Naive thymus-derived CD4-positive, alpha-beta T cell (primary cell): ENCODE measurements at places on chromosomes 11 and 22. TPM values are rescaled to one million over a fixed set of nuclear protein-coding genes. Genes with fewer than 3 reads are reported as not detected.

- H3K36me3 ChIP-seq, result no peaks in the 10 kb centered on the region
- H3K27me3 ChIP-seq, result no peaks in the 10 kb centered on the region
- DNase-seq, result no peak
These were observed 4.6 kb downstream of the TECTA start for GRCh38 chr11:121105481-121106195.

DNA sequence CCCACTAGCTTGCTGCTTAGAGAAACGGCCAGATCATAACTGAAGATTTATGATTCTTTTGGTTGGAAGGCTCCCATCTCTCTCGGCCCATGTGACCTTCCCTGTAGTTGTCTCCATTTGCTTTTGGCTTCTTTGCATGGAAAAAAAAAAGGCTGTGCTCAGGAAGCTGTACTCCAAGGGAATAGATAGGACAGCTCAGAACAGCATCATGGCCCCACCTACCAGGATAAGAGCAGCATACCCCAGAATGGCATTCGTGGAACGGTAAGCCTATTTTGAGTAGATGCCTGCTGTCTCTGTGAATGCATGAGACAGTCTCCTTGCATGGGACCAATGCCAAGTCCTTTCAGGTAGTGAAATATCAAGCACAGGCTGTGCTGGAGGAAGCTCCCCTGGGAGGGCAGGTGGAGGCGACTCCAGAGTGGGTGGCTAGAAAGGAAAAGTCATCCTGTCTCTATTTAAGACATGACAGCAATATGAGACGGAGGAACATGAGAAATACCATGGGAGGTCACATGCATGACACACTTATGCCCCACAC, 94.1 kb upstream of the AMOTL1 start:
- H3K4me1 ChIP-seq, result no peaks in the 10 kb centered on the region
- H3K36me3 ChIP-seq, result no peaks in the 10 kb centered on the region
- no peaks in the 10 kb centered on the region for H3K27me3 ChIP-seq
- no peak for DNase-seq
- H3K27ac ChIP-seq, result no peak overlapping the region

DNA sequence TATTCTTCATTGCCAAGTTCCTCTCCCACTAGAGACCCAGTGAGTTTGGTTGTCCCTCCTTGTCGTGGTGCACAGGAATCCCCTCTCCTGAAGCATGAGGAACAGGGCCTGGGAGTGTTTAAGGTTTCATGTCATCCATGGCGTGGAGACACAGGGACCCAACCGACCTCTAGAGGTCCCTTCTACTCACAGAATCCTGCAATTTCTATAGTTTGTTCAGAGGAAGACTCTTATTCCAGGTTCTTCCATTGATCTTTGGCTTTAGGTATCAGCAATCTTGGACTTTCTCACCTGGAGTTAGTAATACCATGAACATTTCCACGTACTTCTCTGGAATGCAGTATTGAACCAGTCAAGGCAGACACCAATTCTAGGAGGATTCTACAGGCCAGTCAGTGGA, 548.2 kb downstream of the NTM start:
- H3K4me1 ChIP-seq, result no peaks in the 10 kb centered on the region
- no peaks in the 10 kb centered on the region for H3K36me3 ChIP-seq
- no peak overlapping the region for H3K4me3 ChIP-seq
- DNase-seq, result no peak
- no peaks in the 10 kb centered on the region for H3K27me3 ChIP-seq

Gene ADM2
- 0.44 TPM for polyA plus RNA-seq

- no peak overlapping the region for H3K27ac ChIP-seq
- no peaks in the 10 kb centered on the region for H3K27me3 ChIP-seq
- no peak for DNase-seq
- no peak overlapping the region for H3K4me3 ChIP-seq
- H3K36me3 ChIP-seq, result peaks cover 29% of the 10 kb centered on the region
These were observed 17.5 kb downstream of the UQCR10 start for GRCh38 chr22:29784451-29785361.

DNA sequence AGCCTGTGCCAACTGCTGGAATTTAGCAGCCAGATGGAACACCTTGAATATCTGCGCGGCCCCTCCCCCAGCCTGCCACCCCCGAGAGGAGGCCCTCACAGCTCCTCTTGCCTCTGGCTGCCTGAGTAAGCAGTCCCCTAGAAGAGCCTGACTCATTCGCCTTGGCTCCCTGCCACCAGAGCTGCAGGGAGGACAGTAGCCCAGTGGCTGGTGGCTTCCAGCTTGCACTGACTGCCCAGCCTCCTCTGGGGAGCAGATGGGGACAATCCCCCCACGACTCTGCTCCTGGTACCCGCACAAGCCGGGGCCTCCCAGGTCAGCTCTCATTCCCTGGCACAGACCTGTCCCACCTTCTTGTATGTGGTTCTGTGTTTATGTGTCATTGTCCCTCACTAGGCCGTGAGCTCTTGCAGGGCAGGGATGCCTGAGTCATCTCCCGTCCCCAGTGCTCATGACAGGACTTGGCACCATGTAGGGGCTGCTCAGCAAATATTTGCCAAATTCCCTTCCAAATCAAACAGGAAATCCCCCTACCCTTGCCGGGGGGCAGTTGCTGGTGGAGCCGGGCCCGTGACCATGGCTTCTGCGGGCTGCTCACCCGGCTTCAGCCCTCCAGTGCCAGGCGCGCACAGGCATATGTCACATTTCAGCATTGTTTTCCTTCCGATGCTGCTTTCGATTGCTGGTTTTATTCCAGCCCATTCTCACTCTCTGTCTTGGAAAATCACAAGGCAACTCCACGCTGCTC, 43.6 kb downstream of the CACNG2 start:
- no peaks in the 10 kb centered on the region for H3K4me1 ChIP-seq
- no peak overlapping the region for H3K4me3 ChIP-seq
- no peak overlapping the region for H3K27ac ChIP-seq
- no peak for DNase-seq

DNA sequence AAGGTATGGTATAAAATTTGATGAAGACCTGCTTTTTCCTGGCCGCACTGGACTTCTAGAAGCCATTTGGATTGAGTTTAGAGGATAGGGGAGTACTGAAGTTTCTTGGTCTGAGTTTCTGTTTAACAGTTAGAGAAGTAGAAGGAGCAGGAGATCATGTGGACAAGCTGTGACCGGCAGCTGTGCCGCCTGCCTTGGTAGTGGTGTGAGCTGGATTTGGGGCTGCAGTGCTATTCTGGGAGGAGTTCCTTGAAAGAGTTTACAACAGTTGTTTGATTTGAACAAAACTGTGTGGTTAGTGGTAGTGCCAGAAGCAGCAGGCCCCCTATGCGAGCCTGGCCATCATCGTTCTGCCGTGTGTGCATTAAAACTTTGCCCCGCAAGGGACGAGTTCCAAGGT, 105.2 kb downstream of the PDHX start:
- H3K27me3 ChIP-seq, result no peaks in the 10 kb centered on the region
- H3K4me3 ChIP-seq, result no peak overlapping the region
- no peaks in the 10 kb centered on the region for H3K36me3 ChIP-seq
- DNase-seq, result no peak
- no peak overlapping the region for H3K27ac ChIP-seq

Gene IFITM10
- not detected for polyA plus RNA-seq

DNA sequence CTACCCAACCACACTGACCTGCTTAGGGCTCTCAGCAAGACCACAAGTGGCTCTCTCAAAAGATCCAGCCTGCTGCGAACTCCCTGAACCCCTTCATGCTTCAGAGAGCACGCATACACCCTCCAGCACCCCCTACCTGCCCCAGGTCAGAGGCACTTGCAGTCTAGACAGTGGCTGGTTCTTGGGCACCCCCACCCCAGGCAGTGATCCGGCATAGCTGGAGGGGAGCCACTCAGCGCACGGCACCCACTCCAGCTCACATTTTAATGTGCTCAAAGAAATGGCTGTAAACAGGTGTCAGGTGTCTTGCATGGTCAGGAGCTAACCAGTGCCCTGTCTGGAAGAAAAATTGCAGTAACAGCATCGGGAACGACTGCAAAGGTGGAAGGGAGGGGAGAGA, 140.8 kb downstream of the PKNOX2 start:
- H3K36me3 ChIP-seq, result no peaks in the 10 kb centered on the region

Gene OR4D5
- polyA plus RNA-seq, result not detected

Gene CCDC117
- 8.7 TPM for polyA plus RNA-seq

DNA sequence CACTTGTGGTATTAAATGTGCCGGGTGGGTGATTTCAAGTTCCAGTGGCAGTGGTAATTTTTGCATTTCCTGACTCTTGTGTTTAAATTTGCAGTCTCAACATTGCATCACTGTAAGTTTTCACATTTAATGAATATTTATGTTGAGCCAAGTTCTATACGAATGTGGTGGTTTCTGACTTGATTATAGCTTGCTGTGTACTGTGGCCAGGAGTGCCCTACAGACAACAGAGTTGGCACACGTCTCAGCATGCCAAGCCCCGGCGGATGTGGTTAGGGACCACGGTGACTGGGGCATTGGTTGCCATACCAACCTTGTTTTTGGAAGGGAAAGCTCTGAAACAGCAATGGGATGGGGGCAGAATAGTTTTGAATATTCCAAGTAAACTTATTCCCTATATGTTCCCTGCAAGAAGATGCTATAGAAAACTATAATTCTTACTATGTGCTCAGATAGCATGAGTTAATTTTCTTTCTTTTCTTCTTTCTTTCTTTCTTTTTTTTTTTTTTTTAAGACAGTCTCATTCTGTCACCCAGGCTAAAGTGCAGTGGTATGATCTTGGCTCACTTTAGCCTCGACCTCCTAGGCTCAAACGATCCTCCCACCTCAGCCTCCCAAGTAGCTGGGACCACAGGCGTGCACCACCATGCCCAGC, 16.0 kb downstream of the ZNRF3 start:
- no peaks in the 10 kb centered on the region for H3K36me3 ChIP-seq
- no peak overlapping the region for H3K27ac ChIP-seq
- H3K4me3 ChIP-seq, result no peak overlapping the region
- no peak for DNase-seq
- no peaks in the 10 kb centered on the region for H3K27me3 ChIP-seq

DNA sequence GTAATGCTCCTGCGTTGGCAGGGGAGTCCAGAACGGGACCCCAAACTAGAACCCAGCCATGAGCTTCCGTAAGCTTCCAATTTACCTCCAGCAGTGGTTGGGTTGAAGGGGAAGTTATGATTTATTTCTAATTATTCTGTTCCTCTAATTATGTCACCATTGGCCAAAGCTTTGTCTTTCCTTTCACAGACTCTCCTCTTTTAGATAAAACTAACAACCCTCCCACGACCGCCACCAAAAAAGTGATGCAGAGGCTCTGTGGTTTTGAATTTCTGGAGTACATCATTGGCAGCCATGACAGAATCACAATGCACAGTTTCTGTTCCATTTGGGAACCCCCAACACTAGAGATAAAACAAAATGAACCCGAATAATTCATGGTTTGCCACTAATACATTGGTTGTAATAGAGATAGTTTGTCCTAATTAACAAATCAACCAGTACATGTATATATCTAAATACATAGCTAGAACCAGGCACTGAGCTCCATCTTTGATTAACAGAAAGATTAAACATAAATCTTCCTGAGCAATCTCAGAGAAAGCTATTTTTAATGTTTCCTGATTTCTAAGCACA, 64.3 kb downstream of the ETS1 start:
- H3K4me1 ChIP-seq, result peaks cover 44% of the 10 kb centered on the region
- no peaks in the 10 kb centered on the region for H3K27me3 ChIP-seq
- H3K4me3 ChIP-seq, result peak overlapping the region; percentile 96
- H3K27ac ChIP-seq, result peak overlapping the region; percentile 97

- no peak for DNase-seq
- H3K27ac ChIP-seq, result no peak overlapping the region
- H3K27me3 ChIP-seq, result no peaks in the 10 kb centered on the region
- H3K4me1 ChIP-seq, result no peaks in the 10 kb centered on the region
These were observed 17.8 kb downstream of the FADD start for GRCh38 chr11:70220920-70221319.

DNA sequence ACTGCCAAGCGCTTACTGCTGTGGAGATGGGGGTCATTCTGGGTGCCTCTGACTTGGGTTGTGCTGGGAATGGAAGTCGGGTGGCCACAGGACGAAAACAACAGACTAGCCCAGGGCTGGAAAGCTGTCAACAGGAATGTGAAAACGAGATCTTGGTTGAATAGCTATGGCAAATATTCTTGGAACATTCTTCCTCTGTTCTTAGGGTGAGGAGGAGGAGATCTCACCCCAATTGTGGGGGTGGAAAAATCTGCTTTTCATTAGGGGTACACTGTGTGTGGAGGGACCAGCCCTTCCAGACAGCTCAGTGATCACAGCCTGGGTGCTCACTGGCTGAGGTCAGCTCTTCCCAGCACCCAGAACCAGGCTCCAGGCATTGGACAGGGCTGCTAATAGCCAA, 52.0 kb upstream of the PRSS23 start:
- H3K36me3 ChIP-seq, result no peaks in the 10 kb centered on the region
- H3K27ac ChIP-seq, result no peak overlapping the region
- DNase-seq, result no peak
- no peak overlapping the region for H3K4me3 ChIP-seq
- no peaks in the 10 kb centered on the region for H3K27me3 ChIP-seq

- H3K36me3 ChIP-seq, result peaks cover 60% of the 10 kb centered on the region
- H3K27me3 ChIP-seq, result no peaks in the 10 kb centered on the region
- H3K4me3 ChIP-seq, result no peak overlapping the region
- peaks cover 22% of the 10 kb centered on the region for H3K4me1 ChIP-seq
These were observed 12.3 kb downstream of the LARGE2 start for GRCh38 chr11:45934580-45935318.

Gene TNNT3
- polyA plus RNA-seq, result 0.31 TPM

GRCh38 chr11:75576499-75576918, 14.5 kb downstream of the SERPINH1 start:
- no peak overlapping the region for H3K27ac ChIP-seq
- H3K36me3 ChIP-seq, result no peaks in the 10 kb centered on the region
- DNase-seq, result no peak
- no peaks in the 10 kb centered on the region for H3K27me3 ChIP-seq
- no peak overlapping the region for H3K4me3 ChIP-seq

DNA sequence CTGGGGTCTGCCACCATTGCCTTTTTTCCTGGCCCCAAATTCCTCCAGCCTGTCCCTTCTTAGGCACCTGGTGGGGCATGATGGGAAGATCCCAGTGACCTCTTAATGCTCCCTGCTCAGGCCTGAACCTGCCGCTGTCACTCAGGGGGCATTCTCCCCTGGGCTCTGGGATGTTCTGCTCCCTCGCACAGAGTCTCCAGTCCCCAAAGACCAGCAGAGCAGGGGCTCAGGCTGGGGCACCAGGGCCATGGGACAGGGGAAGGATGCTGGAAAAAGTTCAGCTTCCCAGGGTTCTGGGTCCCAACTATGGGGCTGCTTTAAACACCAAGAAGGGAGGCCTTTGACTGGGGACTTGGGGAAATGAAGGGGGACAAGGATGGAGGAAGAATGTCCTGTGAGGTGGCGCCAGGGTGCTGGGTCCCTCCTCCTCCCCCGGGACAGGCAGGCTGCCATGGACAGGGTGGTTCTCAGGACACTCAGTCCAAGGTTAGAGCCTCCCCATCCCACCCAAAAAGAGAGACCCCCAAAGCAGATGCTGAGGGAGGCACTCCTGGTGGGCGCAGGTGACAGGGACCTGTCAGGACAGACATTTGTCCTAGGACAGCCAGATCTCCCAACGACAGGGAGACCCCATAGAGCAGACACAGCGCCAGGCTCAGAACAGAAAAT, 30.8 kb downstream of the IGLL5 start:
- no peaks in the 10 kb centered on the region for H3K27me3 ChIP-seq
- no peak overlapping the region for H3K27ac ChIP-seq
- H3K4me3 ChIP-seq, result no peak overlapping the region
- no peak for DNase-seq
